ENCODE measurements at places on chromosomes 5 and 9.
A peak's percentile ranks its signal among the peaks of the same experiment; 100 is the strongest.

DNA sequence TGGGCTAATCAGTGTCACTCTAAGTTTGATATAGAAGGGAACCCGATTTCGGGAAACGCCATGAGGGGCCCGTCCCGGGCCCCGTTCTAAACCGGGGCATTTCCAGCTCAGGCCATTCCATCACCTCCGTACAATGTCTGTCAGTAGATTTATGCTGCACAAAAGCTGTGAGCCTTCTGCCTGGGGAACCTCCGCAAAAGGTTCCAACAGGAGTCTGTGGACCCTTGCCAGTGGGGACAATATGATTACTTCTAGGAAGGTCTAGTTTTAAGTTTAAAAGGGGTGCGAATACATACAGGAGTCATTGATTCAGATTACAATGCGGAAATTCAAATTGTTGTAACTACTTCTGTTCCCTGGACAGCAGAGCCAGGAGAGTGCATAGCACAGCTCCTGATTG lies 57.6 kb downstream of the RAPGEF1 start:
- no peak for DNase-seq

DNA sequence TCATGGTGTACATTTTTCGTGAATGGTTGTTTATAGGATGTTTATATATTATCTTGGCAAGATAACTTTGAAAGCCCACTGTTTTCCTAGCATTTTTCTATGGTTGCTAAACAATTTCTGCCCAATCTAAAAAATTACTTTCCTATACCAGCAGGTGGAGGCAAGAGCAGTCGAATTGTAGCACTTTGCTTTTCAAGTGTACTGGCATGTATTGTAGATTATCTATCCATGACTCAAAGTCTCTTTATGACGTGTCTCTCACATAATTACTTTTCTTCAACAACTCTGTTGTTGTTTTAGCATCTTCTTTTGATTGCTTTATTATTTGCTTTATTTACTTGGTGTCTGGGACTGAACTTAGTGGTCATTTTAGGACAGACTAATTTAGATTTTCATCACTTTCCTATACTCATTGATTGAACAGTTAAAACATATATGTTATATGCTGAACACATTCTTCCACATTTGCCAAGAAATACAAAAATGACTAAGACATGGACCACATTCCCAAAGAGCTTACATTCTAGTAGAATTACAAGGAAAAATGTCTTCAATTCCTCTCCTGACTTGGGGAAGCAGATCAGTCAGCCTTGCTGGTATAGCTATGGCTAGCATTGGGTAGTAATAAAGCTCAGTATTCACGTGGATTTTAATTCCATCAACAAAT lies 20.7 kb downstream of the NLN start:
- no peak for DNase-seq

DNA sequence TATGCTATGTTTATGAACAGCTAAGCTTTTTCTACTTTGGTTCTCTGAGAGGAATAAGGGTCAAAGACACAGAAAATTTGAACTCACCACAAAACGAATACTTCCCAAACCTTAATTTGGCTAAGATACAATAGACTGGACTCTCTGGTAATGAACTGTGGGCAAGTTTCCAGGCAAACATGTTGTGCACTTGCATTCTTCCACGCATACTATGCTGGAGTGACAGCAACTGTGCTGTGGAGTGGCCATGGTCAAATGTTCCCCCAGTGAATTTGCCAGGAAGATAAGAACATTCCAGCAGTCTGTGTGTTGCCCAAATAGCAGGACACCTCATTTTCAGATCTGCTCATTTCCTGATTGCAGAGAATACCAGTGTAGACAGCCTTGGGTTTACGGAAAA lies 275.3 kb upstream of the IL12B start:
- no peak for DNase-seq

DNA sequence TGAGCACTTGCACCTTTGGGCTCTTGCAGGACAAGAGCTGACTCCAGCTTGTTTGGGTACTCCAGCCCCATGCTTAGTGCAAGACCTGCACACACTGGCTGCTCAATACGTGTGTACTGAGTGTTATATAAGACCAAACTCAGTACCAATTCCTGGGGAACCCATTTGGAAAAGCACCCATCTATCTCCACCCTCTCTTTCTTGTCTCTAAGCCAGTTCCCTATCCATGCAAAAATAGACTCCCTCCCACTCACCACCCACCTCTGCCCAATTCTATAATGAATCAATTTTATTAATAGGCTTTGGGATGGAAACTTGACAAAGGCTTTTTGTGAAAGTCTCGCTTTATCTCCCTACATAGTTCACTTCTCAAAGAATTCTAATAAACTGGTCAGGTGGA lies 60.9 kb upstream of the CPLX2 start:
- DNase-seq = no peak

DNA sequence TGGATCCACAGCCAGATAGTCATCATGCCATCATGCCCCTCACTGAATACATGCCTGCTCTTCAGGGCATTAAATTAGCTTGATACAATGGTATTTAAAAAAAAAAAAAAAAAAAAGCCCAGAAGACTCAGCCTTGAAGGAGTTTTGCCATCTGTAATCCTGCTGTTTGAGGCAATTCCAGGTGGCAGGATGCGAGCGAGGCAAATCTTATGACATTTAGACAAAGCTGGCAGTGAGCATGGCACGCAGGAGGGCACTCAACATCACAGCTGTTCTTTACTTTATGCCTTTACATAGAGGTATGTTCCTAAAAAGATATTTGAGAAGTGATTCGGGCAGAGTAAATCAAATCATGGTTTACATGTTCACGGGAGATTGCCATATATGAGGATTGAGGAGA lies 692.0 kb upstream of the DMAC1 start:
- DNase-seq = no peak

- no peak for DNase-seq
Observed at GRCh38 chr5:7330256-7330655, 65.7 kb upstream of the ADCY2 start.

DNA sequence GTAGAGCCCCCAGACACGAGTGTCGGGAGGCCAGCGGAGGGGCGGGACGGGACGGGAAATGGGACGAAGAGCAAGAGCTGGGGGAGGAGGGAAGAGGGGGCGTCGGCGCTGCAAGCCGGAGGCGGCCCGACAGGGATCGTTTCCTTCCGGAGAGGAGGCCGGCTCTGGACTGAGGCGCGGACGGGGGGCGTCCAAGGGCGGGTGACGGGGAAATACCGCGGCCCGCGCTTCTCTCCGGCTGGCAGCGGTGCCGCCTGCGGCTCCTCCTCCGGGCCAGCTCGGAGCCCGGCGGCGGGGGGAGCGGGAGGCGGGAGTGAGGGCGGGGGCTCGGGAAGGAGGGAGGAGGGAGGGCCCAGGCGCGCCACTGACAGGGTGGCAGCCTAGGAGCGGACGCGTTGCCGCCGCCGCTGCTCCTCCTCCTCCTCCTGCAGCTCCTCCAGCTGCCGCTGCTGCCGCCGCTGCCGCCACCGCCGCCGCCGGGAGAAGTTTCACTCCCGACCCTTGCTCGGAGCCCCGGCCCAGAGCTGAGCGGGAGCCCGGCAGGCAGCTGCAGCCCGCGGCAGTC lies at the start of gene CHSY3:
CHSY3 (plus strand) TSS at position 364 of the 565 bp plus-strand sequence.
- no peak for DNase-seq

GRCh38 chr5:6850106-6850432 lies 136.8 kb downstream of the TENT4A start:
- no peak for DNase-seq

DNA sequence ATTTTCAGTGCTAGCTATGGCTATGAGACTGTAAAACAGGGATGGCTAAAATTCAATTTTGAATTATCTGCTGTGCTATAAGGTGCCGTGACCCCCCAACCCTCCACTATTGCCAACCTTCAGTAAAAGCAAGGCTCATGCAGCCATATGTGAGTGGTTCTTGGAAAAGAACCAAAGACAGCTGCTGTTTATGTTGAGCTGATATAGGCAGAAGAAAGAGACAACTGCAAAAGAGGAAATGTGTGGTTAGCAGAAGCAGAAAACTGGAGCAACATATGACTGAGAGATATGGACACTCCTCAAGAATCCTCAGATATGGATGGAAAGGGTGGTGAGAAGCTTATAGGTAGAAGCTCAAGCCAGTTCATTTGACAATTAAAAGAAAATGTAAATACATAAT lies 200.3 kb downstream of the TLE1 start:
- no peak for DNase-seq

DNA sequence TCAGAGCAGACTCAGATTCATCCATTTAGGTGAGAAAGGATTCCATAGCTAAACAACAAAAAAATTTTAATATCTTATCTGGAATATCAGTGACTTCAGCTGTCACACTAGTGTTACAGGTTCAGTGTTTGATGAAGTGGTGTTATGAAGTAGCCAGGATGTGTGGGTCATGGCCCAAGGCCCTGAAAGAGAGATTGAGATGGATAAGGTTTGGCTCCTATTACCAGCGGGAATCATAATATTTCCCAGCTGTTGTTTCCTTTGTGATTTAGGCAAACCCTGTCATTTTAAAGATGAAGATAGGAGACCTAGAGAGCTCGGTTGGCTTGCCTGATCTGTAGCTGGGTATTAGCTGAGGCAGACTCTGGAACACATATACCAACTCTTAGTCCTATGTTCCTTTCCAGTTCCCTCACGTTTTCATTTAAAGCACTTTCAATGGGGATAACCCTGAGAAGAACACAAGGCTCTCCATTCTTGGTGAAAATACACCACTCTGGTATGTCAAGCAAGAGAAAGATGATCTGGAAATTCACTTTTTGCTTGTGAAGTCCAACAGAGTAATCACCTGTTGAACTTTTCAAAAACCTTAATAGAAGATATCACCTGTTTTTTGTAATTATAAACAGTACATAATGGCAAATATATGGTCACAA lies 54.8 kb downstream of the SV2C start:
- no peak for DNase-seq

DNA sequence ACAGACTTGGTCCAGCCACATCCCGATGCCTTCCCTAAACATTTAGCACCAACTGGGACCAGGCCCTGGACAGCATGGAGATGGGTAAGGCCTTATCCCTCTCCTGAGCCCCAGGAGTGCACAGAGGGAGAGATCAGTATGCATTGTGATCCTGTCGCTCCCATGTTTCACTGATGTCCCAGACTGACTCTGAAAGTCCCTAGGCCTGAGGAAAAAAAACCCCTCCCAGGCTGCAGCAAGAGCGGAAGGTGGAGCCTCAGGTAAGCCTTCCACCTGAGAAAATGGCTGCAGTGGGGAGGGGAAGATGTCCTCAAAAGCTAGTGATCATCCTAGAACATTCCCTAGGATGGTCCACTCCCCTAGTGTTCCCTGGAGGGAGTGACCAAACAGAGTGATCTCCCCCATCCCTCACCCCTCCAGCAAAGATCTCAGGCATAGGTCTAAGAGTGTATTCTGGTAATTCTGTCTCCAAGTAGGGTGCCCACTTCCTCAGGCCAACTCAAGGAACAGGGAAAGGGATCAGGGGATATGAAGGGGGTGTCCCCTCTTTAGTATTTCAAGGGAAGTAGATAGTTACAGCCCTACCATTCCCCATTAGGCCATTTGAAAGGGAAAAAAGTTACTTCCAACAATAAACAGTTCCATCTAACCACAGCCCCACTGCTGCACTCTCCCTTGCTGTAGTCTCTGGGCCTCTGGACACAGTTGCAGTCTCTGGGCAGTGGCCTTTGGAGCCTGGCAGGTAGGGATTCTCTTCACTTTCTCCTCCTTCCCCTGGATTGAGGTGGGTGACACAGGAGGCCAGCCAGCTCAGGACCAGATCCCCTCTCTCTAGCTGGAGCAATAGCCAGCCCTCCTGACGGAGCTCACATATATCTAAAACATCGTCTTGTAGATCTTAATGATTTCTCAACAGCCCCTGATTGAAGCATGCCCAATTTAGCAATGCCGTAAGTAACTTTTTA lies 6.8 kb upstream of the CXXC5 start:
- DNase-seq = no peak

- no peak for DNase-seq
Observed at GRCh38 chr5:80711938-80712337, 57.2 kb upstream of the DHFR start.

DNA sequence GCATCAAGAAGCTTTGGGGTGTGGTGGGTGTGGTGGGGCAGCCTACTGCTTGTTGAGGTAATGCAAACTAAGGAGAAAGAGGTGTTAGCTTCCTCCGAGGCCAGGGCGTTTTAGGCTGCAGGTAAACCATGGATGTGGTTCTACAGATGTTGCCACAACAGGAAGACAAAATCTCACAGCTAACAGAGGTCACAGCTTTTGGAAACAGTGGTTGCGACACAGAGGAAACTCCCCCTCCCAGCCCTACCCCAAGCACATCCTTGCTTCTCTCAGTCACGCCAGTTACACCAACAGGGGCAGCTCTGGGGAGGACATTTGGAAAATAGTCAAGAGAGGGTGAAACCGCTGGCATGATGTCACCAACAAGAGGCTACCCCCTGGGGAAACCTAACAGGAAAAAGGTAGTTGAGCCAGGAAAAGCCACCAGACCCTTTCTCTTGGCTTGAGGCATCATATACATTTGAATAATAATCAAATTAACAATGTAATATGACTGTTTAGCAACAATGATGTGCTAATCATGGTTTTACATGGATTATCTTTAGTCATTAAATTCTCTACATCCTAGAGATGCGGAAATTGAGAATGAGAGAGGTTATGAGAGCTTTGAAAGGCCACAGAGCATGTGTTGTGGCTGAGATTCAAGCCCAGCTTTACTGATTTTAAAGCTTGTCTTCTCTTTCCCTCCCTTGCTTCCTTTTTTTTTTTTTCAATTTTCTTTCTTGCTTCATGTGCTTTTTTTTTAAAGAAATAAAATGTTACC lies 82.2 kb upstream of the IL12B start:
- peak; percentile 36 for DNase-seq

- DNase-seq = no peak
Observed at GRCh38 chr5:145478651-145479050, 356.5 kb downstream of the PRELID2 start.

DNA sequence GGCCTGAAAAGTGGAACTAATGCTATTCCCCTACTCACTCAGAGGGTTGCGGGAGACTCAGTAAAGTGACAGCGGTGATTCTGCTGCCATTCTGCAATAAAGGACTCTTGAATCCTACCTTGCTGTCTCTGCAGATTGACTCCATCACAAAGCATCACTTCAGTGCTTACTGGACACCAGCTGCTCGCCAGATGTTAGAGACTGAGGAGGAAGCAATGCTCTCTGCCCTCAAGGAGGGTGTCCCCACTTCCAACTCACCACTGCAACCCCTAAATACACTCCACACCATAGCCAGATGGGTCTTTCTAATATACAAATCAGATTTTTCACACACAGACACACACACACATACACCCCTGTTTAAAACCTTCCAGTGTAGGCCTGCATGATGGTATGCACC lies 21.4 kb downstream of the TTLL11 start:
- DNase-seq = no peak

- DNase-seq = no peak
Observed at GRCh38 chr5:17213938-17214337, 3.5 kb upstream of the BASP1 start.
